ENCODE measurements at places on chromosomes 6 and 20. TPM values are rescaled to one million over a fixed set of nuclear protein-coding genes. Genes with fewer than 3 reads are reported as not detected.

DNA sequence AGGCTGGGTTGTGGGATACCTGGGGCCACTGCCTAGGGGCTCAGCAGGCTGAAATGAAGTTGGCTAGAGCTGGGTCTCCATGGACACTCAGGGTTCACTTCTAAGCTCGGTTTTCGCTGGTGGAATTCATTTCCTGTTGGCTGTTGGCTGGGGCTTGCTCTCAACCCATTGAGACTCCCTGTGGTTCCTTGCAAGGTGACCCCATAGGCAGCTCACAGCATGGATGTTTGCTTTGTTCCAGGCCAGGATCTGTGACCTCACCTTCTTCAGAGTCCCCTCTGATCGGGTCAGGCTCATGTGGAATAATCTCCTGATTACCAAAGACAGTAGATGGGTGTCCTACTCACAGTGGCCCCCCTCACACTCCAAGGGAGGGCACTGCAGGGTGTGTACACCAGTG is 229.3 kb downstream of the QKI start:
- no peaks in the 10 kb centered on the region for H3K27me3 ChIP-seq
- no peak overlapping the region for H3K4me3 ChIP-seq
- H3K36me3 ChIP-seq = no peaks in the 10 kb centered on the region
- no peaks in the 10 kb centered on the region for H3K4me1 ChIP-seq

- no peaks in the 10 kb centered on the region for H3K36me3 ChIP-seq
- no peak overlapping the region for H3K4me3 ChIP-seq
- H3K27me3 ChIP-seq = no peaks in the 10 kb centered on the region
- H3K4me1 ChIP-seq = peaks cover 60% of the 10 kb centered on the region
- peak overlapping the region; percentile 91 for H3K27ac ChIP-seq
Observed at GRCh38 chr20:56909918-56910714, 281.0 kb downstream of the TFAP2C start.

Gene TBX18
- total RNA-seq = 2.0 TPM

- H3K27me3 ChIP-seq = no peaks in the 10 kb centered on the region
- H3K27ac ChIP-seq = no peak overlapping the region
- H3K4me1 ChIP-seq = peaks cover 16% of the 10 kb centered on the region
- no peak for DNase-seq
Observed at GRCh38 chr6:15734118-15734897, 71.5 kb upstream of the DTNBP1 start.

GRCh38 chr20:33667676-33668465 is 1.1 kb downstream of the ACTL10 start:
- H3K4me3 ChIP-seq = no peak overlapping the region

DNA sequence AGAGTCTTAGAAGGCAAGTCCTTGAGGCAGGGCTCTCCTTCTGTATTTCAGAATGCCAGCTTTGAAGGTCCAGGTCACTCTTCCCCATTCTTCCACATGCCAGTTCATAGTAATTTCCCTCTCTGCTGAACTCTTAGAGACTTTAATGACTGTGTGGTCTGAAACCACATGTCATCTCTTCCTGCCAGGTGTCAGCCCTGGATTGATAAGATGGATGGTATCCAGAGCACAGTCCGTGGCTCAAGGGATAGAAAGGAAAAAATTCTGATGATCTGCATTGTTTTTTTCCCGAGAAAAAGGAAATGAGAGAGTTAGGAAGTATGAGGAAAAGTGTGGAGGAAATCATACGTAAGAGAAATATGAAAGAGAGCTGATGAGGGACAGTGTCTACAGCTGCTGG is 250.9 kb downstream of the TPBG start:
- no peak for DNase-seq
- H3K4me3 ChIP-seq = no peak overlapping the region
- H3K36me3 ChIP-seq = no peaks in the 10 kb centered on the region
- H3K27ac ChIP-seq = no peak overlapping the region
- H3K4me1 ChIP-seq = no peaks in the 10 kb centered on the region

Gene NMBR
- not detected for total RNA-seq

GRCh38 chr6:117955684-117956256 is 48.7 kb downstream of the SLC35F1 start:
- no peak for DNase-seq
- H3K4me3 ChIP-seq = no peak overlapping the region
- no peaks in the 10 kb centered on the region for H3K27me3 ChIP-seq
- no peak overlapping the region for H3K27ac ChIP-seq

GRCh38 chr6:163731215-163732013 is 316.9 kb downstream of the QKI start:
- no peaks in the 10 kb centered on the region for H3K27me3 ChIP-seq
- H3K36me3 ChIP-seq = no peaks in the 10 kb centered on the region

Gene GTPBP2
- total RNA-seq = 32.9 TPM

Gene RAB44
- total RNA-seq = 0.26 TPM

- no peaks in the 10 kb centered on the region for H3K27me3 ChIP-seq
- no peak overlapping the region for H3K4me3 ChIP-seq
- H3K36me3 ChIP-seq = no peaks in the 10 kb centered on the region
- no peak for DNase-seq
Observed at GRCh38 chr6:25377664-25378063, 98.5 kb downstream of the CARMIL1 start.

DNA sequence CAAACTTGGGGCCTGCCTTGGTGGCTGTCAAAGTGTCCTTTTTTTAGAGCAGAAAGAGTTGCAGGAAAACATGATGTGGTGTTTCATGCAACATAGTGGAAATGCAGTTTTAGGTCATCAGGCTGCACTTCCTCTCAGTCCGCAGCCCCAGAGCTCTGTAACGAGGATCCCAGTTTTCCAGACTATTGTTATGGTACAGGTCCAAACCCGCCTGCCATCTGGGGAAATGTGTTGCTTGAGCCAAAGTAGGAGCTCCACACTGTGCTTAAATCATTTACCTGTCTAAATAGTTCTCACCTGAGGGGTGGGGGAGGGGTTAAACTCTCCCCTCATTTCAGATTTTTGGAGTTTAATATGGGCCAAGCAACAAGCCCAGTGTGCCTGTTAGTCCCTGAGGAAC is 59.8 kb downstream of the GOPC start:
- H3K4me3 ChIP-seq = no peak overlapping the region
- H3K27ac ChIP-seq = no peak overlapping the region
- no peak for DNase-seq
- no peaks in the 10 kb centered on the region for H3K36me3 ChIP-seq
- no peaks in the 10 kb centered on the region for H3K4me1 ChIP-seq

Measured in body of pancreas (tissue), 4 donors.